Naive thymus-derived CD4-positive, alpha-beta T cell (primary cell): ENCODE measurements at places on chromosomes 5 and 9.

GRCh38 chr5:30959238-30959637 is 234.2 kb upstream of the CDH6 start:
- DNase-seq = no peak

GRCh38 chr5:137054792-137055191 is 444.3 kb downstream of the SPOCK1 start:
- DNase-seq = no peak

GRCh38 chr5:11027660-11028059 is 266.6 kb upstream of the DAP start:
- DNase-seq = no peak

GRCh38 chr5:83256091-83256780 is 178.9 kb downstream of the XRCC4 start:
- no peak for DNase-seq

DNA sequence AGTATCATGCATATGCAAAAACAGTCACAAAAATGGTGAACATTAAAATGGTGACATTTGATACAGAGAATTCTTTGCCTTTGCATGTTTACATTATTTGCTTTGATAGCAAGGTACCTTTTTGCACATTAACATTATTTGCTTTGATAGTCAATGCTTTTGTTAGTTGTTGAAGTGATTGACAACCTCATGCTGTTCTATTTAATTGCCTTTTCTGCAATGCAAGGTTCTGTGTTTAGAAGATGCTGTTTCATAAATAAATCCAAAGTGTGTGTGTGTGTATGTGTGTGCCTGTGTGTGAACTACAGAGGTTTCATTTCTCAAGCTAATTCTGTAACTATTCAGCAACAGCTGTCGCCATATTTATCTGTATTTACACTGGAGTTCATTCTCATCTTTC is 668.7 kb downstream of the NR2F1-AS1 start:
- DNase-seq = no peak

- DNase-seq = peak; percentile 66
Measured at GRCh38 chr5:88690409-88691229, 192.4 kb downstream of the MEF2C start.

- DNase-seq = no peak
Measured at GRCh38 chr5:135039271-135040033, 5.4 kb upstream of the PITX1 start.

GRCh38 chr9:73412874-73413273 is 261.2 kb downstream of the ANXA1 start:
- no peak for DNase-seq

DNA sequence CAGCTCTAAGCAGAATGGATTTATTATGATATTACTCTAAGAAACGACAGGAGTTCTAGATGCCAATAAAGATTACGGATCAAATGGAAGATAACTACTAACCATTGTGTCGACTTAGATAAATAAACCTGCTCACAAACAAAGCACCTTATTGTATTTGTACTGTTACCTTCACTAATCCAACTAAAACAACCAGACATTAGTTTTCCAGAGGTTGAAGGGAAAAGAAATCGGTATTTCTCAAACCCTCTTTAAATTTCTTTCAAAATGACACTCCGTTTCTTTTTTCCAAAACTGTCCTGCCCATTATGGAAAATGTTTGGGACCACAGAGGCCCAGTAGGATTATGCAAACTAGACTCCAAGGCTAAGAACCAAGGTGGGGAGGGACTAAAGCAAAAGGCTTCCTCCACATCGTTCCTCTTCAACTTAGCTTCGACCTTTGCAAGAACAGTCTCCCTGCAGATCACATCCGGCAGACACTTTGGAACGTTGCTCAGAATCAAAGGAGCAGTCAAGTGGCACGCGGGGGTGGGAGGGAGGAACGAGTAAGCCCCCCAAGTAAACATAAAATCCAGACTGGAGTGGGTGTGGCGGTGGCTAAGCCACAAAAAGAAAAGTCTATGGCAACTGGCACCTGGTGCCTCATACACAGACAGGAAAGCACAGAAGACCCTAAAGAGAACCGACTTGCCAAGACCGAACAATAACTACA is 2.7 kb downstream of the MLLT3 start:
- DNase-seq = peak; percentile 34

DNA sequence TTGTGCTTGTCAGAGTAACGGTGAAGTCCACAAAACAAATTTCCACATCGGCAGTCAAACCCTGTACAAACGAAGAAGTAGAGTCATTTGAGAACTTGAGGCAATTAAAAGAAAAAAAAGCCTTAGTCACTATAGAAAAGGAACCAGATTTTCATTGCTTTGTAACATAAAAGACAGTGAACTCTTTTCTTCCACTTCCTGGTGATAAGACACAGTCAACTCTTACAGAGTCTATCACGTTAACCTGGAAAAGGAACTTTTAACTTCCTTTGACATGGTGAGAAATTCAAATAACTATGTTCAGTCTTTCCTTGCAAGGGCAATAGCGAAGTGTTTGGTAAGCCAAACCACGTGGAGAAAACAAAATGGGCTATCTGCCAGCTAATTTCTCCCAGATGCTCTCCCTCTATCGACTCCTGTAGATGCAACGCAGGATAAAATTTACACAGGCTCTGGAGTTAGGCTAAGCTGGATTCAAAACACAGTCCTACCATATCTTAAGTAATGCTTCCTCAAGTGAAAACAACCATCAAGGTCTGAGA is 8.9 kb downstream of the ZFAND5 start:
- no peak for DNase-seq

- DNase-seq = no peak
Measured at GRCh38 chr5:120817044-120817985, 353.2 kb downstream of the PRR16 start.

DNA sequence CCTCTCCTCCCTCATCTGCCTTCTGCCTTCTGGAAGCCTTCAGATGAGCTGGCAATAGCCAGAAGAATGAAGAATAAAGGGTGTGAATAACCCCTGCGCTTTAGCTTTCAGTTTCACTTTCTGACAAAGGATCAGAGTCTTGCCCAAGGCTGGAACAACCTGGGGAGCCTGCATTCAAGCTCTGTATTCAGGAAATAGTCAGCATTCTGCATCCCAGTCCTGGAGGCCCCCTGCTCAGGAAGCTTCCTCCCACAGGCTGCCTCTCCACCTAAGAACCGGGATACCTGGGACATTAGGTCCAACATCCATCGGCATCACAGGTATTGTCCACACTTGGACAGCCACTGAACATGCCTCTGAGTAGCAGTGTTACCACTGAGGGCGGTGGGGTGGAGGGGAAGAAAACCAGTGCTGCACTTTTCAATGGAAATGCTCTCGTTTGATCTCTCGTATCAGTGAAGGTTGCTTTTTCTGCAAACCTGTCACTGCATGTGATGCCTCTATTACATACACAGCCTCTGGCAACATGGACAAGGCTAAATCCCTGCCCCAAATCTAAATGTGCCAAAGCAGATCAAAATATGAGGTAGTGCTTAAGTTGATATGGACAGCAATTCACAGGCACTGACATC is 39.8 kb upstream of the ACO1 start:
- no peak for DNase-seq

DNA sequence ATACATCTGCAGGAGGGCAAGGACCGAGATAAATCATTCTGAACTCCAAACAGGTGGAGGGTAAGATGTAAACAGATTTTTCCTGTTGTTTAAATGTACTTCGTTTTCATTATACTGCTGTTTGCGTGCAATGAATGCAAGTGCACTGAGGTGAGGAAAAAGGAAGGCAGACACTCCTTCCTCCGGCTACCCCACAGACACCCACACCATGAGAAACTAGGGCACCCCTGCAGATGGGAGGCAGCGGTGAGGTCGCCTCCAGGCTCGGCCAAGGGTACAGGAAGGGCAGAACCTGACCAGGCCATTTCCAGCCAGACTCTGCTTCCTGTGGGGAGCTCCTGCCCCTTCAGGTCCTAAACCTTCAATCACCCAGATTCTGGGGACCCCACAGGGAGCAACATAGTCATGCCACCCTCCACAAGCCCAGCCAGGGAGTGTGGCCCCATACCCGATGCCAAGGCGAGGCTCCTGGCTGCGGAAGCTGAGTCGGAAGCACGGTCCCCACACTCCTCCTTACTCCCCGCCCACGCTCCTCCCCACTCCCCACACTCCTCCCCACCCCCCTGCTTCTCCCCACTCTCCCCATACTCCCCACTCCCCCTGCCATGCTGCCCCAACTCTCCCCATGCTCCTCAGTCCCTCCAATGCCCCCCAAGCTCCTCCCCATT is 37.1 kb downstream of the VAV2 start:
- DNase-seq = no peak

DNA sequence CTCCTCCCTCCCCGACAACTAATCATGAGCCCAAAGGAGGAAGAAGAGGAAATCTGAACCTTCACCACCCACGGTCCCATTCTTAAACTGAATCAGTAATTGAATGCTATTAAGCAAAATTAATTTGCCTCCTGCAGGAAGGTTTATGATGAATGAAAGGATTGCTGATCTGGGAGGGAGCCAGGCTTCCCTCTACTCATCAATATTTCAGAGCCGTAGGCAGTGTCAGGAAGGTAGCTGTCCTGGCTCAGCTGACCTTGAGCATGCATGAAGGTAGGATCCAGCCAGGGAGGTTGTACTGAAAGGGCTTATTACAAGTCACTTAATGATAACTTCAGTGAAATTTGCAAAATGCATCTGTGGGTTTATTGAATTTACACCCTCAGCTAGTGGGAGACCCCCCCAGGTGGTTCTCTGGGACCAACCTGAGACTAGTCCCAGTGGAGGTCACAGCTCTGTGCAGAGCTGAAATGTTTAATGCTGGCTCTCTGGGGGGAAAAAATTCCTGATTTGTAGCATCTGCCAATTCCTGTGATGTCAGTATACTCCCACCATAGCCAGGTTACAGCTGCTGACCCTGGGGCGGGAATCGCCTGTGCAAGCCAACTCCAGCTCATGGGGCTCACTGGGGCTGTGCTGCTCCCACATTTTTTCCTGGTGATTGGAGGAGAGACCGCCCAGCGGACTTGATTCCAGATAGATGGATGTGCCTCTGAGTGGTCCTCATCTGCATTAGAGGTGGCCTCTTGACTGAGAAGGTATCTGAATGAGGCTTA is 47.9 kb upstream of the NCS1 start:
- DNase-seq = no peak

- DNase-seq = no peak
Measured at GRCh38 chr9:134314039-134314949, 12.0 kb upstream of the RXRA start.

- no peak for DNase-seq
Measured at GRCh38 chr5:149004559-149004958, 58.3 kb downstream of the SH3TC2 start.

- DNase-seq = no peak
Measured at GRCh38 chr9:123358181-123358905, 2.3 kb downstream of the CRB2 start.

- no peak for DNase-seq
Measured at GRCh38 chr5:35671541-35672295, 54.1 kb downstream of the SPEF2 start.

DNA sequence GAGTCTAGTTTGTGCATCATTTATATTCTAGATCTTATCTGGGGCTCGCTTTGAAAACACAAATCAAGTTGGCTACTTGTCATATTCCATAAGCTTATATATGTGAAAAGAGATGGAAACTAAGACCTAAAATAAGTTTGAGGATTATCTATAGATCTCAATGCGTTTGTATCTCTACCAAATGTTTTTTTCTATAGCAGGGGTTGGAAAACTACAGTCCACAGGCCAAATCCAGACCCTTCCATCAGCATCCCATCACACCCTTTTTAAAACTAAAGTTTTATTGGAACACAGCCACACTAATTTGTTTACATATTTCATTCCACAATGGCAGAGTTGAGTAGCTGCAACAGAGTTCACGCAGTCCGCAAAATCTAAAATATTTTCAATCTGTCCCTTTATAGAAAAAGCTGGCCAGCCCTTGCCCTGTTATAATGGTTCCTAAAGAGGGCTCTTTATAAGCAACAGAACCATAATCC is 230.0 kb downstream of the ADAMTSL1 start:
- DNase-seq = no peak

DNA sequence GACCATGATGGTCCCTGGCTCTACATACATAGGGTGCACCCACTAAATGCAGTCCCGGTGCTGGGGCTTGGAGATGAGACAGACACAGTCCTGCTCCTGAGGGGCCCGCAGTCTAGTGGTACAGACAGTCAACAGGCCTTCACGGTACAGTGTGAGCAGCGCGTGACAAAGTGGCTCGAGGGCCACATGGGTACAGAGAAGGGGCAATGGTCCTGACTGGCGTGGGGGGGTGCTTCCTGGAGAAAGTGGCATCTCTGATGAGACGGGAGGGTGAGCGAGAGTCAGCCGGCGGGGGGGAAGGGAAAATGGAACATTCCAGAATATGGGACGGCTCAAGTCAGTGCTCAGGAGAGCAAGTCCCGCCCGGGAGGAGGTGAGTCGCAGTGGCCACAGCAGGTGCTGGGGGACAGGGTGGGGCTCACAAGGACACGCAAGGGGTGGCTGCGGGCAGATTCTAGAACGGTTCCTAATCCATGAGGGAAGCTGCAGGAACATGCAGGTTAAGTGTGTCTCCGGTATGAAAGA is 38.0 kb downstream of the WHRN start:
- no peak for DNase-seq

GRCh38 chr5:168209997-168210396 is 81.4 kb upstream of the WWC1 start:
- no peak for DNase-seq

DNA sequence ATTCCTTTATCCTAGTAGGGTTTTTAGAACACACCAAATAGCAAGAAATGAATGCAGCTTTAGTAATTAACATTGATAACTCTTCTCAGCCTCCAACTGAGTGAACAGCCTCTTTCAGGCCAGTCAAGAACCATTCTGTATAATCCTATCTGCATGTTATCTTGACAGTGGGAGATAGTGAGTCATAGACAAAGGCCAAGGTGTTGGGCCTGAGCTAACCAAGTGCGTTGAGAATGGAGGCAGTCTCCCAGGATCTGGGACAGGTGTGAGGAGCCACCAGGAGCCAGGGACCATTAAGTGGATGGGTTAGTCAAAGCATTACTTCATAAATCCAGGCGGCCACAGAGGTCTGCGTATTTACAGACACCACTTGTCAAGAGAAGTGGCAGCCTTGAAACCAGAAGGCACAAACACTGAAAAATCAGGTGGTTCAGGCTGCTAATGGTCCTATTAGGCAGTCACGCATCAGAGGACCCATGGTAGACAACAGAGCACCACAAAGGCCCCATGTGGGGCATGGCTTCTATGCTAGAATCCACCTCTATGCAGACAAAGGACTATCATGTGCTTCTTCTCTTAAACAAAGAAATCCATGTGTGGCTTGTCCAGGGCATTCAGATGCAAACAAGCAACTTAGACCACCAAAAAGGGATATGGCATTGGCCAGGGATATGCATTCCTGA is 409.7 kb upstream of the PIK3R1 start:
- no peak for DNase-seq
